ENCODE measurements at places on chromosomes 6 and 20. TPM values are rescaled to one million over a fixed set of nuclear protein-coding genes. Genes with fewer than 3 reads are reported as not detected.

DNA sequence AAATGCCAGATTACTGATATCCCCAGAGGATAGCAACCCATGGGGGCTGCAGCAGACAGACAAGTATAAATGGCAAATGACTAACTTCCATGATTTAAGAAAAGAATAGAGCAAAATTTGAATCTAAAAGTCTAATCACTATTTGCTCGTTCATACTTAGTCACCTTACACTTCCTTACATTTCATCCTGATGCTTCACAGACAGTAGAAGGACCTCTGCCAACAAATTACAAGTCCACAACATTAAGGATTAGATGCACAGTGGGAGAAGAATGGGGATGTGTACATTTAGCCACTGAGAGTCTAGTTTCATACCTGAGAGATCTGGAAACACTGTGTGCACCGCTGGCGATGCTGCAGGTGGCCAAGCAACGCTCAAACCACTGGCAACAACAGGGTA, 72.4 kb downstream of the FYN start:
- DNase-seq, result no peak

PTCHD4 gene
- polyA plus RNA-seq, result 0.69 TPM

DNA sequence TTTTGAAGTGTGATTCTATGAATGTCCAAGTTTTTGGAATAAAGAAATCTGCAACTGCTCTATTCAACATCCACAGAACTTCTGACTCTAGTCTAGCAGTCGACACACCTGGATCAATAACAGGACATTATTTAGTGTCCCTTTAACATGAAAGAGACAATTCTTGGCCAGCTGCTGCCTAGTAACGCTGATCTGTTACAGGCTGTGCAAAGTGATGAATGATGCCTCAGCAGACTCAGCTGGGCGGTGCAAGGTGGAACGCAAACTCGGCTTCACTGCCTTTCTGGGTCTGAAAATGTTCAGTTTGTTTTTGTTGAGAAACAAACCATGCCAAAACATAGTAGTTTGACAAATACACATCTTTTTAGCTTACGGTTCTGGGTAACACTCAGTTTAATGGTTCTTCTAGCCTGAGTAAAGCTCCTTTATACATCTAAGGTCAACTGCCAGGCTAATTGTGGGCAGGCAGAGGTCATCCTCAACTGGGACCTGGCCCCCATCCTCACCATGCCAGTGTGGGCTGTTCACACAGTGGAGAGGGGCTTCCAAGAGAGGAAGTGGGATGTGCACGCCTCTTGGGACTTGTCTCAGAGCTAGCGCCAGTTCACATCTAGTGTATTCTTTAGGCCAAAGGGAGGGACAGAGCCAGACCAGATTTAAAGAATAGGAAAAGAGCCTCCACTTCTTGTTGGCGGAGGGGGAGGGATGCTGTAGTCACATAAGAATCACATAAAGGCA, 879.7 kb downstream of the QKI start:
- DNase-seq, result no peak

GJA10 gene
- polyA plus RNA-seq, result not detected

DNA sequence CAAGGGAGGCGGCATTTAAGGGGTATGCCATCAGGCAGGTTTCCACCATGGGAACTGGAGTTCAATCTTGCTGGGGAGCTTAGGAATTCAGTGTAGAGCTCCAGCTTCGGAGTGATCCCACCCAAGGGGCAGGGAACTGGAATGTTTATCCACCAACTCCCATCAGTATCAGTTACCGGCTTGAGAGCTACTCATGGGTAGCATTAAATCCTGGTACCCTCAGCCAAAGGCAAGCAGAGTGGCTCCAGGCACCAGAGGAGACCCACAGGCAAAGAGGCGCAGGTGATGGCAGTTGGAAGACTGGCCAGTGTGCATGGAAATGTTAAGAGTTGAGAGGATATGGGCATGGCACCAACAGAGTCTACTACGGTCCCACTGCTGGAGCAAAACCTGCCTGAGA, 14.1 kb downstream of the EDEM2 start:
- no peak for DNase-seq

MOG gene
- polyA plus RNA-seq, result not detected

DNA sequence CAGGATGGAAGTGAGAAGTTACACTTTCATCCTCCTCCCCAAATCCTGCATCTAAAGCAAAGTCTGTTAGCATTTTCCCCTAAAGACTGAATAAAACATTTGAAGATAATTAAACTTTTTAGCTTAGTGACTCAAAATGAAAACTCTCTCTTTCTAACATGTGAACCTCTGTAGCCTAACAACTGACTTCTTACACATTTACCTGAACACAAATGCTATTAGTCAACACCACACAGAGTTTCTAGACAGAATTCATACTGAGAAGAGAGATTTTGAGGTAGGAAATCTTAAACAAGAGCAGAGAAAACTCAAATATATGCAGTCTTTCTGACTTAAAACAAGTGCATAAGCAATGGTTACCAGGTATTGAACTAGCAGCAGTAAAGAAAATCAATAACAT, 149.9 kb upstream of the SMLR1 start:
- DNase-seq, result no peak

GRCh38 chr6:130760006-130760405, 67.2 kb upstream of the SMLR1 start:
- no peak for DNase-seq

- DNase-seq, result no peak
These were observed 398.8 kb downstream of the ESR1 start for GRCh38 chr6:152206072-152206818.

ZSCAN12 gene
- 6.8 TPM for polyA plus RNA-seq

HRH3 gene
- 1.5 TPM for polyA plus RNA-seq

- no peak for DNase-seq
These were observed 9.4 kb downstream of the CST4 start for GRCh38 chr20:23679133-23680092.

DNA sequence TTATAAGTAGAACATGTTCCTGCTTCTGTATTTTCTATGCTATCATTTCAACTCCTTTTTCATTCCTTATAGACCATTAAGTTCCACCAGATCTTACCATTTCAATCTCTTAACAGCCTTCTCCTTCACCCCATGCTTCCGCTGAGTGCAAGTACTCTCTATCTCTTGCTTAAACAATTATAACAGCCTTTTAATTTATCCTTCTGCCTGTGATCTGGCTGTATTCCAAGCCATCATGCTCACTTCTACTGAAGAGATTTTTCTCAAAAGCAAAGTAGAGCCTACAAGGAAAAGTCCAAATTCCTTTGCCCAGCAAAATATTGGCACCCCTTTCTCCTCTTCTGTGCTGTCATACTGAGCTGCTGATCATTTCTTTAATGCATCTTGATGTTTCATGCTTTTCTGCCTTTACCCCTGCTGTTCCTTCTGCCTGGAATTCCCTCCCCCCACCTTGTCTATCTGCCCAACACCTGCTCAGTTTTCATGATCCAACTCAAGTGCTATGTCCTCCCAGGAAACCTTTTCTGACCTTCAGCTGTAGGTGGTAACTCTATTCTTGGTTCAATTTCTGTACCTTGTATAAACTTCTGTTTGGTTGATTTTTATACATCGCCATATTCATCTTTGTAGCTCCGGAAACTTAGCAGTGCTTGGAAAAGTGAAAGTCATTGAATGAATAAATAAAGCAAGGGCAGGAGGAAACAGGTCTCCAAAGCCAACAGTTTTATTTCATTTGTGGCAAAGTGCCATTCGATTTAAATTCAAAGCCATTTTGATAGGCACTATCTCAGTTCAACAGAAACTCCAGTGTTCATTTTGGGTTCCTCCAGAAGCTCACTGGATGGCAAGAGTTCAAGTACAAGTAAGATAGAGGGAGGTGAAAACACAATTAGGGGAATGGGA, 10.5 kb upstream of the BMP2 start:
- no peak for DNase-seq

GRCh38 chr6:6314596-6314995, 5.9 kb downstream of the F13A1 start:
- DNase-seq, result no peak

DNA sequence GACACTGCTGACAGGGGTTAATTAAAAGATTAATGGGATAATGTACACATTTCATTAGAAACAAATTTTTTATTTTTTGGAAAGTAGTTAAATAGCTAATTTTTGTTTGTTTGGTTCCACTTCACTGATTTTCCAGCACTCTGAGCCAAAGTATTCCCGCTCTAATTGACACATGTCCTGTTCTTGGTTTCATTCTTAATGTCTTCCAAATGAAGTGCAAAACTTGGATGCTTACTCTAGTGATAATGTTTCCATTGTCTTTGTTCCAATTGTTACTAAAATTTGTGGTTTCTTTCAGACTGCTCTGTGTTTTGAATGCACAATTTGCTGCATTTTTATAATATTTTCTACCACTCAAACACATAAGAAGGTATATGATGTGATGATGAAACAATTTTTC, 794.3 kb downstream of the PHF3 start:
- DNase-seq, result peak; percentile 59

KHDC1 gene
- 5.5 TPM for polyA plus RNA-seq

- no peak for DNase-seq
These were observed 121.0 kb downstream of the BTBD9 start for GRCh38 chr6:38518511-38519304.

CRYBG1 gene
- polyA plus RNA-seq, result 2.9 TPM

GRCh38 chr6:21341910-21342309, 251.6 kb upstream of the SOX4 start:
- no peak for DNase-seq

- peak; percentile 88 for DNase-seq
These were observed at the start of gene TCF15 for GRCh38 chr20:610130-611046. Gene TCF15, minus strand, starts transcription at chr20:610309. Its CDS starts 72 bp downstream, at chr20:610237.

DNA sequence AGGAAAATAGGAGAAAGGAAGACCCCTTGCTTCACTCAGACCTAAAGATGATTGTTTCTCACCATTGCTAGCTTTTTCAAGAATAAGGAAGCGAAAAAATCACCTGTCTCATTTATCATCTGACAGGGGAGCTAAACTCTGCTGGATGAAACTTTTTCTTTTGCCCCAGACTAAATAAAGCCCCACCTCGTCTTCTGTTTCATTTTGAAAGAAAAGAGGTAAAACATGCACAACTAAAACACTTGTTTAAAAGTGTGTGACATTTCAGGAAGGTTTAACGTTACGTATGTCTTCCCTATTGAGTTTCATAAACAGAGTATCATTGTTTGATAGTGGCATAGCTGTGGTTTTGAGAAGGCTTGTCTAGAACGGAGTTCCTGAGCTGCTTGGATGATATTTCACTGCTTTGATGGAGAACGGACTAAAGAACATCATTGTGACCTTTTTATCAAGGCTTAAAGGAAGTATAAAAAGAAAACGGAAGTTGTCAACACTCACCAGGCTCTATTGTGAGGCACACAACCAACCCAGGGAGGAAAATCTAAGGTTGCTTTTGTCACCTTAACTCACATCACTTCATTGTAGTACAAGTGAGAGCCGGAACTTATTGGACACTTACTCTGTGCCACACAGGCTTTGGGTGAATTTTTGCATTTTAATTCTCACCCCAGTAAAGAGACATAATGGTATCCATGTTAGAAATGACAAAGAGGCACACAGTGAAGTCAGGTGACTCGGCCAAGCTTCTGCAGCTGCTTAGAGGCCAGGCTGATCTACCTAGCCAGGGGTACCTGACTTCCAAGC, 29.5 kb downstream of the TSHZ2 start:
- DNase-seq, result no peak

GRCh38 chr6:42154461-42155209, 12.2 kb upstream of the C6orf132 start:
- DNase-seq, result no peak

- DNase-seq, result no peak
These were observed 991 bp downstream of the UQCC2 start for GRCh38 chr6:33710296-33711121.

ISM1 gene
- polyA plus RNA-seq, result 2.4 TPM

- DNase-seq, result no peak
These were observed 659 bp downstream of the TAF4 start for GRCh38 chr20:62064770-62065673.

DNA sequence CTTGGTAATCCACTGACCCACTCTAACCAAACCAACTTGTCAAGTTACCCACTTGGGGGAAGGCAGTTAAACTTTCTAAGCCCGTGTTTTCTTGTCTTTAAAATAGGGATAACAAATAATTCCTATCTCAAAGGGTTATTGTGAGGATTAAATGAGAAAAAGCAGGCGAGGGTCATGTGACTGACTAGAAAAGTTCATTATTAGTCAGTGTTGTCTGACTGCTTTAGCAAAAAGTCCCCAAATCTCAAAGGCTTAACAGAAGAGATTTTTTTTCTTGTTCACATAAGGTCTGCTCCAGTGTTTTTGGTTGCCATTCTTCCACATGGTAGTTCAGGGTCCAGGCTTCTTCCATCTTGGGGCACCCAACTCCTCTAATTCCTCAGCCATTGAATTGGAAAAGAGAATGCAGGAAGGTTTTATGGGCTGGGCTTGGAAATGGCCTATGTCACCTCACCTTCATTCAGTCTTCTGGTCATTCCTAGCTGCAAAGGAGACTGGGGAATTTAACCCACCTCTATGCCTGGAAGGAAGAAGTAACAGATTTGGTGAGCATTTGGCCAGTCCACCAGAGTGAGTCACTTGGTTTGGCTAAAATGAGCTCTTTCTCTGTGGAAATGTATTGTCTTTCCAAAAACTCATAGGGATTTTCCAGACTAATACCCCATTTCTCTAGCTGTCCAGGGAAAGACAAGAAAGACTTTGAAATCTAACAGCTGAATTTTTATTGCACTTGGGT, 77.0 kb downstream of the CAP2 start:
- DNase-seq, result no peak

DNA sequence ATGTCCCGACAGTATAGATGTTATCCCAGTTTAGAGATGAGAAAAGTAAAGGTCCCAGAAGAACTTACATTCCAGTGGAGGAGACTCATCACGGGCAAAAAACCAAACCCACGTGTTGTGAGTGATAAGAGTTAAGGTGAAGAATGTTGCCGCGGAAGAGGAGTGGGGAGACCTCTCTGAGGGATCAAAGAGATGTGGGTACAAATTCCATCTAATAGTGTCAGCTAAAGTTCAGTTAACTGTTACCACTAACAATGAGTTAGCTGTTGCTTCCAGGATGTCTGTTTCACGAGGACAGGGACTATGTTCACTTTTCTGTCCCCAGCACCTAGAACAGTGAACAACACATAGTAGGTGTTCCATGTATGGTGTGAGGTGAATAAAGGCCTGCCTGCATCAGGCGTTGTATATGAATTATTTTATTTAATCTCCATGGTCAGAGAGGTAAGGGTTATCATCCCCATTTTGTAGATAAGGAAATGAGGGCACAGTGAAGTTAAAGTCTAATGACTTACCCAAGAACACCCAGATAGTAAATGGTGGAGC, 39.8 kb upstream of the RSPO4 start:
- no peak for DNase-seq

GRCh38 chr20:17594443-17594842, 24.6 kb downstream of the DSTN start:
- DNase-seq, result peak; percentile 82
